ENCODE measurements at places on chromosomes 16 and 17.

GRCh38 chr17:17055286-17056155 lies 13.3 kb downstream of the MPRIP start:
- DNase-seq = no peak

GRCh38 chr17:30368912-30369720 lies 9.6 kb upstream of the CPD start:
- no peak for DNase-seq

GRCh38 chr16:16062023-16062937 lies 112.9 kb downstream of the ABCC1 start:
- no peak for DNase-seq

- no peak for DNase-seq
Measured at GRCh38 chr17:79566251-79566955, 44.4 kb downstream of the RBFOX3 start.

DNA sequence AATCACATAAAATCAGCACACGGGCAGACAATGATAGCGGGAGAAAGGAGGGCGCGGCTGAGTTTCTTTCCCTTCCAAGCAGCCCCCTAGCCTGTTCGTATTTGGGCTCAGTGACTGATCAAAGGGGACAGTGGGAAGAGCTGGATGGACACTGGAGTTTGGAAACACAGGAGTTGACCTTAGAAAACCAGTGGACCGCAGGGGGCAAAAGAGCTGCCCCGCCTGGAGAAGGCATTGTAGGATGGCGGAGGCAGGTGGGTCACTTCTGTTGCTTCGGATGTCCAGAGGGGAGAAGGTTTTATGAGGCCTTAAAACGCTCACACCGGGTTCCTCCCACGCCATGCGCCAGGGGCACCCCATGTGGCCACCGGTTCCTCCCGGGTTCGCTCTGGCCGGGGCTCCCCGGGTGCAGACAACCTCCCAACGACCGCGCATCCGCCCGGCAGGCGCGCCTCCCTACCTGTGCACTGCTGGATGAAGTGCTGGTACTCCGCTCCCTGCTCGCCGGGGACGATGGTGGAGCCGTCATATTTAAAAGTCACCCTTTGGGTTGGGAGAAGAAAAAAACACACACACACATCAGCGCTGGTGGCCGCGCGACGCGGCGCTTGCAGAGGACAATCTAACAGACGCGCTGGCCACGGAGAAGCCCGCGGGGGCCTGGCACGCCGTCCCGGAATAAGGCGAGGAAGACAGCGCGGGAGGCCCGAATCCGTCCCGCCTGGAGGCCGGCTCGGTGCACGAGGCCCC lies 662 bp downstream of the COTL1 start:
- DNase-seq = no peak

DNA sequence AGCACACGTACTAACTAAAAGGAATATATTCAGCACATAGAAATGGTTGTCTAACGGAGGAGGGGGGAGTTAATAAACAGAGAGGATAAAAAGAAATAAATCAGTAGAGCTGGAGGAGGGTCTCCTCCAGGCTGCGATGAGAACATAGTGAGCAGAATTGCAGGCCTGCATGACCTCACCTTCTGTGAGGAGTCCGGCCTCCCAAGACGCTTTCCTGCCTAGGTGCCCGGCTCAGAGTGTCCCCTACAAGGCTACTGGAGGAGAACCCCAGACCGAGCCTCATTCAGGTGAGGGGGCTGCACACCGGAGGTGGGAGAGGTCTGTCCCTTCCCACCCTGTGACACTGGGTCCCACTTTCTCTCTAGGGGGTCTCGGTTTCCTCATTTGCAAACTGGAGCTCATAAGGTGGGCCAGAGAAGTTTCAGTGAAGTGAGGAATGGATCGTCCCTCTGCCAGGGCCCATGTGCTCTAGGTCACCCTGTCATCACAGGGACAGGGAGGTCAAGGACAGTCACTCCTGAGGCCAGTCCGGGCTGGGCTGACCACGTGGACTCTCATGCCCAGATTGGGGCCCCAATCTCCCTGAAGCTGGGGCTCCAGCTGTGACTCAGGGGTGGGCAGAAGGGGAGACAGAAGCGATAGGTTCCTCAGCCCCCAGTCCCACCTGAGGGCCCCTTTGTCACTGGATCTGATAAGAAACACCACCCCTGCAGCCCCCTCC lies 3.3 kb upstream of the HBM start:
- DNase-seq = no peak

DNA sequence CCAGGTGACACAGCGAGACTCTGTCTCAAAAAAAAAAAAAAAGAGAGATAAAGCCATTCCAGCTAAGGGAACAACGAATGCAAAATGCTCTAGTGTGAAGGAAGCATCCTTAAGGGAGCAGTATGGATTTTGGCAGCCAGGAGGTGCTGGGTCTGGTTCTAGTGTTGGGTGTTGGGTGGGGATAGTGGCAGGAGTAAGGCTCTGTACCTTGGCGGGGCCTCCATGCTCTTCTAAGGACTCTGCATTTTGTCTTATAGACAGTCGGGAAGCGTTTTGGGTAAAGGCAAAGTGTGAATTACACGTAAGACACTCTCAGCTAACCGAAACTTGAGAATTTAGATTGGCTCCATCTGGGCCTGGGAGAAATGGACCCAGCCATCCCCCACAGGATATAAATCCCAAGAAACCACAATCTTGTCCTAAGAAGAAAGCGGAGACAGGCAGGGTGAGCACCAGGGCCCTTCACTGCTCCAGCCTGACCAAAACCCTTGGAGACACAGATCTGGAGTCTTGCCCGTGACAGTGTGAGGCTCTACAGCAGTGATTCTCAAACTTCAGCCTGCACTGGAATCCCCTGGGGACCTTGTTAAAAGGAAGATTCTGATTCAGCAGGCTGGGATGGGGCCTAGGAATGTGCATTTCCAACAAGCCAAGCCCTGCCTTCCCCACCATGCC lies 33.1 kb upstream of the PHB1 start:
- DNase-seq = no peak

- peak; percentile 18 for DNase-seq
Measured at GRCh38 chr17:46979147-46979863, at the start of gene RPRML. Gene RPRML, minus strand, starts transcription at chr17:46979253. Its CDS starts 246 bp downstream, at chr17:46979007.

DNA sequence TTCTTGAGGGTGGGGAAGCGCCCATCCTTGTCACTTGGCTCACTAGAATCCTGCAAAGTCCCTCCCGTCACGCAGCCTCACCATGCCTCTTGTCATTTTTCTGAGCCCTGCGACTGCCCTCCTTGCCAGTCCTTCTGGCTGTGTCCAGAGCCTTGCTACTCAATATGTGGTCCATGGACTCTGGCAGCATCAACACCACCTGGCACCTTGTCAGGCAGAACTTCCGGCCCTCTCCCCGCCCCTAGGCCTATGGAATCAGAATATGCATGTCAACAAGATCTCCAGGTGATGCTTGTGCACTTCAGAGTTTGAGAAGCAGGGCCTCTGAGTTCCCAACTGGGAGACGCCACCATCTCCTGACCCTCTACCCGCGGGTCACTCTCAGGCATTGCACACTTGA lies 12.1 kb downstream of the PIMREG start:
- DNase-seq = no peak

GRCh38 chr17:62178579-62178978 lies 113.5 kb upstream of the MED13 start:
- DNase-seq = no peak

GRCh38 chr17:45096141-45096540 lies 35.0 kb downstream of the NMT1 start:
- no peak for DNase-seq

- DNase-seq = no peak
Measured at GRCh38 chr16:28499854-28500253, 5.4 kb downstream of the APOBR start.

DNA sequence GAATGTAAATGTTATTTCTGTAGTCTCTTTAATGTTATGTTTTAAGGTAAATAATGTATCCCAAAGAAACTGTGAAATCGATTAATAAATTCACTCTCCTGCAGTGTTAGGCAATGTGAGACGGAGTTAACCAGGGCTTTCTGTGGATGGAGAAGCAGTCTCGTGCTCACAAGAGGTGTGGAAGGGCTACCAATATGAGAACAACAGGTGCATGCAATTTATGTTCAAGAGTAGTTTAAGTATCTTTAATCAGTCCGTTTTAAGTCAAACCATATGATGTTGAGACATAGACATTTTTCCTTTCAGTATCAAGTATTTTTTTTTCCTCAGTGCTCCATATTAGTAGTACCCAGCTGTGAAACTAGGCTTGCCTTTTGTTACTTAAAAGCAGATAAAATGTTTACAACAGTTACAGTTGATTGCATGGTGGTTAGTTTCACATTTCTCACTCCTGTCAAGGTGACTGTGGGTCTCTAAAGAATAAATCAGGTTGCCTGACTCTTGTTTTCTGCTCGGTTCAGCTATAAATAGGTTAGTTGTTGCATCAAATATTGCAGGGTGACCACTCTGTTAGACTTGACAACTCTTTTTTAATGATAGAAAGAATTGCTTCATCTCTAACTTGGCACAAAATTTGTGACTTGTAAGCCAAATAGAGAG lies 54.4 kb downstream of the COX10 start:
- DNase-seq = peak; percentile 67

GRCh38 chr17:27239046-27239445 lies 54.9 kb upstream of the WSB1 start:
- DNase-seq = no peak

- no peak for DNase-seq
Measured at GRCh38 chr16:67388591-67388990, 4.7 kb downstream of the TPPP3 start.

- no peak for DNase-seq
Measured at GRCh38 chr16:1965396-1966001, 873 bp upstream of the RPS2 start.

- no peak for DNase-seq
Measured at GRCh38 chr16:27706866-27707685, 157.1 kb downstream of the KATNIP start.

DNA sequence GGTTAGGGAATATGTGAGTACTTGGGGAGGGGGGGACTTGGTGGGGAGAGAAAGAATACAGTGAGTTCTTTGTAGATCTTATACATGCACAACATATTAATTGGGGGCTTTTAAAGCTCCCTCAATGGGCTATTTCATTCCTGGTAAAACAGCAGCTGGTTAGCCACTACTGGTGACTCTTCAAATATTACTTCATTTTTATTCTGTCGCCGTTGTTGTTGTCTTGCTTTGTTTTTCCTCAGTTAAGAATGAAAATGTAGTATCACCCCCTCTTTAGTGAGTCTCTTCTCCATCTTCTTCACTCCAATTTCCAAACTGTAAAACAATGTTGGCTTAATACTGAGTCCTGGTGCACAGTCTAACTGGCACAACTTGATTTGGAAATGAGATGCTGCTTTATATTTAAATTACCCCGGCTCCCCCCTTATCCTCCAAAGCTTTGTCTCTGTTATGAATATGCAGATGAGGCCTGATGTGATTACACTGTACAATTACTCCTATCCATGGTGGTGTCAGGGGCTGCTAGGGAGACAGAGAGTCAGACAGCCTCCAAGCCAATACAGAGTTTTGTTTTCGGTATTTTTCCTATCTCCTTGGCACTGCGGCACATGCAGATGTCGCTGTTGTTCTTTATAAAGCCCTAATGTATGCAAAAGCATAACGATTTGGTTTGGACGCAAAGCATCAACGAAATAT lies 256.9 kb upstream of the PMFBP1 start:
- DNase-seq = no peak

DNA sequence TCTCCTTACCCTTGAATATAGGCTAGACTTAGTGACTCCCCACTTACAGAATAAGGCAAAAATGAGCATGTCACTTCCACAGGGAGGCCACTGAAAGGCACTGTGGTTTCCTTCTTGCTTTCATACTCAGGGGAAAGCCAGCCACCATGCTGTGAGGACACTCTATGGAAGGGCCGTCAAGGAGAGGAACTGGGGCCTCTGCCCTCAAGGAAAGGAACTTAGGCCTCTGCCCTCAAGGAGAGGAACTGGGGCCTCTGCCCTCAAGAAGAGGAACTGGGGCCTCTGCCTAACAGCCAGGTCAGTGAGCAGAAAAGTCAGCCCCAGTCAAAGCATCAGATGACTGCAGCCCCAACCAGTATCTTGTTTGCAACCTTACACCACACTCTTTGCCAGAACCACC lies 30.1 kb downstream of the VPS35 start:
- DNase-seq = peak; percentile 63

GRCh38 chr17:55398689-55399088 lies 22.9 kb downstream of the MMD start:
- DNase-seq = no peak

GRCh38 chr16:24352746-24353145 lies 96.6 kb downstream of the CACNG3 start:
- DNase-seq = no peak

DNA sequence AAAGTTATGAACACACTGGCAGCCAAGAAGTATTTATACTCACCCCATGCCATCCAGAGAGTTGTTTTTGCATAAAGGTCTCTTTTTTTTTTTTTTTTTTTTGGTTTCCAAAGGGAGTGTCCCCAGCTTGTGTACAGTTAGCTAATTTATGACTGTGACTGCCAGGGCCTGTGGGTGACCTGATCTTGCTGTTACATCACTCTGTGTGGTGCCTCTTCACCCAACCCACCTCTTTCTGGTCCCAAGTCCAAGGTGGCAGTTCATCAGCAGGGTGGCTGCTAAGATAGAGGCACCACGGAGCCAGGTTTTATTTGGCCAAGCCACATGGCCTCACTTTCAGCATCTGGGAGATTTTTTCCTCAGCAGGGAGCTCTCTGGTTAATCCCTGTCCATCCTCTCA lies at the start of gene NOS2:
Gene NOS2, minus strand, starts transcription at position 8 of the 400 bp plus-strand sequence. CDS start 1,720 bp downstream, outside the sequence.
- DNase-seq = no peak

GRCh38 chr16:88792078-88792550 lies 7.1 kb upstream of the PIEZO1 start:
- DNase-seq = no peak

GRCh38 chr17:77645072-77646045 lies 313.1 kb upstream of the TNRC6C start:
- no peak for DNase-seq

DNA sequence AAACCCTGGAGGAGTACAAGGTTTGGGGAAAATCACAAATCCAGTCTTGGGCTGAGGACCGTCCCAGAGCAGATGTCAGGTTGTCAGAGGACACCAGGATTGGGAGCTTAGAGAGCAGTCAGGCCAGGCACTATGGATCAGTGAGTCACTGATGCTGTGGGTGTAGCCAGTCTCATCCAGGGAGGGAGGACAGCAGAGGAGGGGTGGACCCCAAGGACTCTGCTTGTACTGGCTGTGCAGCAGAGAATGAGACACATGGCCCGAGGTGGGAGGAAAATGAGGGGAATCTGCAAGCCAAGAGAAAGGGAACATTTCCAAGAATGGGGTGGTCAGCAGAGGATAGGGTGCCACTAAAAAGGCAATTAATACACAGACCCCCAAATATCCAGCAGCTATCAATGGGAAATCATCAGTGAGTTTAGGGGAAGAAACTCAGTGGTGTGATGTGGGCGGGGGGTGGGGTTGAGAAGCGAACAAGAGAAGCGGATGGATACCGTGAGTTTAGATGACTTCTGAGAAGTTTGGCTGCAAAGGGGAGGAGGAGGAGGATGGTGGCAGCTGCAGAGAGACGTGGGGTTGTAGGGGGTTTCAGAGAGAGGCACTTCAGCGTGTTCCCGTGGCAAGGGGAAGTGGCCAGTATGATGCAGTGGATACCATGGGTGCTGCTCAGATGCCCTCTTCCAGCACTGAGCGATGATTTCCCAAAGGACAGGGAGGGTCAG lies 43.9 kb downstream of the ARHGAP27 start:
- no peak for DNase-seq

Data from MM.1S (cell line).